ENCODE measurements at places on chromosomes 13 and 19. TPM values are rescaled to one million over a fixed set of nuclear protein-coding genes. Genes with fewer than 3 reads are reported as not detected.

Gene PEX11G
- total RNA-seq = 6.1 TPM

Gene NCAN
- total RNA-seq = under 0.01 TPM

Gene NXNL1
- not detected for total RNA-seq

Gene EBI3
- total RNA-seq = not detected

Gene FFAR1
- not detected for total RNA-seq

Gene LGALS7B
- total RNA-seq = 25.7 TPM

Gene EPS8L1
- total RNA-seq = 76.8 TPM

Gene KCNC3
- 1.0 TPM for total RNA-seq

Gene PGLYRP1
- total RNA-seq = 0.82 TPM

Gene LRP3
- total RNA-seq = 24.4 TPM

Gene CCDC8
- total RNA-seq = 68.8 TPM

- DNase-seq = no peak
These were observed 52.6 kb upstream of the F7 start for GRCh38 chr13:113052971-113053370.

DNA sequence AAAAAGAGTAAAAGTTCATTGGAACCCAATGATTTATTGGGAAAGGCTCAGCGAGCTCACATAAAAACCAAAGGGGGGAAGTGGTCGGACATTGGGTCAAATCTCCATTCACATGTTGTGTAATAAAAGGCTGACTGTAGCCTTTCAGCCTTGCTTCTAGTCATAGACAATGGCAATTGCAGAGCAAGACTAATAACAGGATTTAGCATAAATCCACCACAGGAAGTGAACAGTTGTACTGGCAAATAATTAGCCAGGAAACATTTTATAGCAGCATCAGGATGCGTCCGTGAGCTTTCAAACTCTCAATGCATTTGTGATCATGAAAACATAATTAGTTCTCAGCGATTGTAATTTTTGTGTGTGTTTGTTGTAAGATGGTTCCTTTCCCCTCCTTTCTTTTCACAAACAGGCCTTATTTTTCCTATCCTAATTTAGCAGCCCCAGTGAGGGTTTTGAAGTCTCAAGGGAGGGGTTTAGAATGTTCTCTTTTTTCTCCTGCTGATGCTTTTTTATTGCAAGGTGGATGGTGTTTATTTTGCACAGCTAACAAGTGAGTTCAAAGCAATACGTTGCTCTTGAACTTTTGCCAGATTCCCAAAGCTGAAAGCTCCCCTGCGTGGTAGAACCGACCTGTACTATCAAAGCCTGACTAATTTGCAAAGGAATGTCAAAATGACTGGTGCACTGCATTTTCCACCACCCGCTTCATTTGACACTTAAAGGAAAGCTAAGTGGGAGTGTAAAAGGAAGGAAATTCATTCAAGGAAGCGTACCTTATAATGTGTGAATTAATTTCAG, 105.6 kb downstream of the SPRY2 start:
- DNase-seq = peak; percentile 24

GRCh38 chr19:46784262-46785053, 3.9 kb downstream of the SLC1A5 start:
- peak; percentile 47 for DNase-seq

DNA sequence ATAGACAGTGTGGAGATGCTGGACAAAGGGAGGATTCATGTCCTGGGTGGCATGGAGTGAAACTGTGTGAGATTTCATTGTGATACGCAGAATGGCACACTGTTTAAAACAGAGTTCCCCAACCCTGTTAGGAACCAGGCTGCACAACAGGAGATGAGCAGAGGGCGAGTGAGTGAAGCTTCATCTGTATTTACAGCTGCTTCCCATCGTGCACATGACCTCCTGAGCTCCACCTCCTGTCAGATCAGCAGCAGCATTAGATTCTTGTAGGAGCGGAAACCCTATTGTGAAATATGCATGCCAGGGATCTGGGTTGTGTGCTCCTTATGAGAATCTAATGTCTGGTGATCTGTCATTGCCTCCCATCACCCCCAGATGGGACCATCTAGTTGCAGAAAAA, 72.5 kb downstream of the RAP2A start:
- no peak for DNase-seq

DNA sequence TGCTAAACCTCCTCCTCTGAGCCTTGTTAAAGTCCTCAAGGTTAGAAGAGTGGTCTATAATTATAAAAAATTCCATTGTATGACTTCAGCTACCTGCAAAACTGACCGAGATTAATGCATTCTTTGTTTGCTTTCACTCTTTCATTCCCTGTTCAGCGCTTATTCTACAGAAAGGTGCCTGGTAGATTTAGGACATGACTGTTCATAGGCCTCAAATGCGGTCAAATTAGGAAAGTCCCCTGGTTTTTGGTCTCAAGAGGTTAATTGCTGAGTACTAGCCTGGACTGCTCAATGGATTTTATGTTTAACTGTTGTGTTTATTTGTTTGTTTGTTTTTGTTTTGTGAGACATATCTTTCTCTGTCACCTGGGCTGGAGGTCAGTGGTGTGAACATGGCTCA, 35.4 kb downstream of the KL start:
- DNase-seq = no peak

GRCh38 chr19:12666265-12667048, at the start of the genes MAN2B1 and WDR83:
TSS of gene MAN2B1 (minus strand) at chr19:12666742. CDS start at chr19:12666701, 41 bp downstream.
TSS of gene WDR83 (plus strand) at chr19:12666807. CDS start at chr19:12669791, 2,984 bp downstream.
- peak; percentile 89 for DNase-seq

- DNase-seq = no peak
These were observed 125.9 kb upstream of the USP29 start for GRCh38 chr19:56993851-56994250.

DNA sequence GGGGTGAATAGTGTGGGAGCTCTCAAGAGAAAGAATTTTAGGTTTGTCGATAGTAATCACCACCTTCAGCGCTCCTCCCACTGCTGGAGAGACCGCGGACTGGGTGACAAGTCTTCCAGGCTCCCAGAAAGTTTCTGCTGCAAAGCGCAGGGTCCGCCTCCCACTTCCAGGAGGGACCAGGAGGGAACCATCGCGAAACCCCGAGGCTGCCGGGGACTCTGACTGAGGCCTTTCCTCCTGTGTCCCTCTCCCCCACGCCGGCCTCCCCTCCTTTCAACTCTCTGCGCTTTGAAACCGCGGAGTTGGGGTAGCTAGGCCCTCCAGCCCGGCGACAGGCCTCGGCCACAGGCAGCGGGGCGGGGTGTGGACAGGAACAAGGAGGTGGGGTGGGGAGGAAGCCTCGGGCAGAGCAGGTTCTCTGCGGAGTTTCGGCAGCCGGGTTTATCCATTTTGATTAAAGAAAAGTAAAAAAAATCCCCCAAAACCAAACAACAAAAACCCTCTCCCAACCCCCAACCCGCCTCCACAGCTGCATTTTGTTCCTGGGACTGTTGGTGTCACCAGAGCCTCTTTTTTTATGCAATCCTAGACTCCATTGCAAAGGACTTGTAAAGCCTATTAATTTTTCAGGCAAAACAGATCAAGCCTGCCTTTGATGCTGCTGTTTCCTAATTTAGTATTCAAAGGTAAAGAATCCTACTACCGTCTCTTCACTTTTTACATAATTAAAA, 157.2 kb downstream of the TM9SF2 start:
- DNase-seq = peak; percentile 82

DNA sequence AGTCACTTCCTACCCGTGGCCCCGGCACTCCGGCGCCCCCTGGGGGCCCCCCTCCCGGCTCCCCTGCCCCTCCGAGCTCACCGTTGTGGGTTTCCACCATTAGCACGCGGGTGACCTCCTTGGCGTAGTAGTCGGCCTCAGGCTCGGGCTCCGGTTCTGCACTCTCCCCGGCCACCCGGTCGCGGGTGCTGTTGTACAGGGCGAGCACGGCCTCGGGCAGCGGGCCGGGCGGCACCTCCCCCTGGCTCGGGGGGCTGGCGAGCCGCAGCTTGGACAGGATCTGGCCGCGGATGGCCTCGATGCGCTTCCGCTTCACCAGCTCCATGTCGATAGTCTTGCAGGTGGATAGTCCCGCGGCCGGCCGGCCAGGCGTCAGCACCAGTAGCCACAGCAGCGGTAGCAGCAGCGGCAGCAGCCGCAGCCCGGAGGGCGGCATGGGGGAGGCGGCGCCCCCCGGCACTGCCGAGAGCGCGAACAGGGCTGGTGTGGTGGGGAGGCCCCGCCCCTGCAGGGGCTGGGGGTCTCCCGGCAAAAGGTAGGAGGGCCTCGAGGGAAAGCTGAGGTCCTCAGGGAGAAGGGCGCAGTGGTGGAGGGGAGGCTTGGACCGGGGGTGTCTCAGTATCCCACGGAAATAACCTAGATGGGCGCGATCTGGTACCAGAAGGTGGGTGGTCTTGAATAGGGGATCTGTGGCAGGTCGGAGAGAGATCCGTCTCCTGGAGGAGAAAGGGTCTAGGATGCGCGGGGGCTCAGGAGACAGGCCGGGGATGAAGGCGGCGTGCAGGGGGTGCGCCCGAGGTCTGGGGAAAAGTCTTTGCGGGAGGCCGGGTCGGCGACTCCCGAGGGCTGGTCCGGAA, 885 bp downstream of the TGFB1 start:
- peak; percentile 32 for DNase-seq

GRCh38 chr19:33954686-33955085, 158.0 kb downstream of the KCTD15 start:
- DNase-seq = no peak

DNA sequence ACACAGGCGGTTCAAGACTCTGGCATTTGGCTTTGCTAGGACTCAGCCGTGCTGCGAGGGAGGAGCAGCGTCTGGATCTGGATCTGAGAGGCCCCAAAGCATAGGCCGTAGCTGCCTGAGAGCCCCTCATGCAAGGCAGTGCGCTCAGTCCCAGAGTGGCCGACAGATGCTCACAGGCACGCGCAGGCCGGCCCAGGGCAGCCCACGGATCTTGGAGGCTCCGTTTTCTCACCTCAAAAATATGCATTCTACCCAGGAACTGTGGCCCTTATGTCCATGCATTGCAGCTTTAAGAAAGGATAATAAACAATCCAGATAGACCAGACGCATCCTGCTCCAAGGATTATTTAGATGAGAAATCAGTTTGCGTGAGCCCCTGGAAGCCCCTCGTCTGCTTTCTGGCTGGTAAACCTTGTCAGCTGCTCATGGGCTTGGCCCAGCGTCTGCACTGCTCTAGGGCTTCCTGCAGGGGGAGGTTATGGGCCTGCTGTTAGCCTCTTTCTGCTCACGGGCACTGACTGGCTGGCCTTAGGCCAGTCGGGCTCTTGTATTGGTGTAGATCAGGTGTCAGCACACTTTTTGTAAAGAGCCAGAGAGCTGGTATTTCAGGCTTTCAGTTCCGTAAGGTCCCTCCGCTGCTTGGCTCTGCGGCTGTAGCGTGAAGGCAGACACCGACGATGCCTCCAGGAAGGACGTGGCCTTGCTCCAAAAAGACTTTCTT, 24.2 kb downstream of the TEX29 start:
- DNase-seq = peak; percentile 78

Measured in tongue (tissue), 3 donors.